ENCODE measurements at places on chromosomes 16 and 17.
A peak's percentile ranks its signal among the peaks of the same experiment; 100 is the strongest.

DNA sequence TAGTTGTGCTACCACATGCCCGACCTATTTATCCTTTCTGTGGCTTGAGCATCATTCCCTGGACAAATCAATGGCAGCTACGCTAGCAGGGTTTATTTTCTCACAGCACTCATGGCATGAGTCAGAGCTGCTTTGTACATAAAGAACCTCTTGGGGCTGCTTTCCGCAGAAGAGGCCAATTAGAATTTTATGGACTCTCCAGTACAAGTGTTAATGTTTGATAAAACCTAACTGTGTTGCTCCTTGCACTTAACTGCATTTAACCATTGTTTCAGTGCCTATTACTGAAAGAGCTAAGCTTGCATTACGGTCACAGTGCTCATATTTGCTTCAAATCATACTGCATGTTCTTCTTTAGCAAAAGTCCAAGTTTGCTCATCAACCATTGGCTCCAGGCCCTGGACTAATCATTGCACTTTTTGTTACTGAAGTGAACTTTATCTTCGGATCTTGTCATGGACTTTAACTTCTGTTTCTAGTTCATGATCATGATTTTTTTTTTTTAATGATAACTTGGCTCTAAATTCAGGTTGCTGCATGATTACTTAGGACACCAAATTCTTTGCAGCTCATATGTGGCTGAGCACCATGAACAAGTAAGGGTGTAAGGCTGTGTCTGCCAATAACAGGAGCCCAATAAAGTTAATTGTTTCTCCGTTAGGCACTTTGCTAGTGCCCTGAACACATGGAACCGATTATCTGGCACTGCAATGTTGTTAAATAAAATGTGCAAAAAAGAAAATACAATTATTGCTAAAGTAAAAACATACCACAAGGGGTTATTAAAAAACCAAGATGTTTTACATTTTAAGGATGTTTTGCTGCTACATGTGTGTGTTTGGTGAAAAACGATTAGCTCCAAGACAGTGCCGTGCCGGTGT, 492.2 kb downstream of the KCNJ2 start:
- DNase-seq: peak; percentile 82

DNA sequence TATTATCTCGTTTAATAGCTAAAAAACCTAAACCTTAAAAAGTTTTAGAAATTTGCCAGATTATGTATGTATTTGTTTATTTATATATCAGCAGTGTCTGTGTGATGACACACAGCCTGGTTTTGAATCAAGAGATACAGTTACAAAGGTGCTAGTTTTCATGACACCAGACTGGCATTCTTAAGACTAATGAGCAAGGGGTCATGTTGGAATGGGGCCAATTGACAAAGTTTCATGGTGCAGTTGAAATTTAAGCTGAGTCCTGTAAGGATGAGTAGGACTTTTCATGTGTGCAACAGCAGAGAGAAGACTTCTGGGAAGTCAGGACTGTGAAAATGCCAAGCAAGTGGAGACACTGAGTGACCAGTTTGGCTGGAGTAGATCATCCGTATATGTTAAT, 3.2 kb upstream of the KRT10 start:
- no peak for DNase-seq

DNA sequence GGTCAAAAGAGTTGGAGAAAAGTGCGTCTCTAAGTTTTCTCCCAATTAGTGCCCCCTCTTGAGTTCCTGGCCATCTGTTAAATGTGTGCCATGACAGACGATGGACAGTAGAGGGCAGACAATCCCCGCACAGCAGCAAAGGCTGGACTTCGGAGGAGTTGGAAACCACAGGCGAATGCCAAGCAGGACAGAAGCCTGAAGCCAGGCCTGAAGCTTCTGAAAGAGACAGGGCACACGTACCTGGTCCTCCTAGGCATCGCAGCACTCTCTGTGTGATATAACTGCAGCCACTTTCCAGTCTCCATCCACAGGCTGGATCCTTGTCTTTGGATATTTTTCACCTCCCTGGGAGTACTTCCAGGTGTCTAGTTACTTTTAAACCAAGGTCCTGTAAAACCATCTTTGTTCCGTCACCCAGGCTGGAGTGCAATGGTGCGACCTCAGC, 14.5 kb downstream of the C17orf100 start:
- peak; percentile 51 for DNase-seq

GRCh38 chr17:8499614-8500013, 63.9 kb downstream of the NDEL1 start:
- DNase-seq: no peak

DNA sequence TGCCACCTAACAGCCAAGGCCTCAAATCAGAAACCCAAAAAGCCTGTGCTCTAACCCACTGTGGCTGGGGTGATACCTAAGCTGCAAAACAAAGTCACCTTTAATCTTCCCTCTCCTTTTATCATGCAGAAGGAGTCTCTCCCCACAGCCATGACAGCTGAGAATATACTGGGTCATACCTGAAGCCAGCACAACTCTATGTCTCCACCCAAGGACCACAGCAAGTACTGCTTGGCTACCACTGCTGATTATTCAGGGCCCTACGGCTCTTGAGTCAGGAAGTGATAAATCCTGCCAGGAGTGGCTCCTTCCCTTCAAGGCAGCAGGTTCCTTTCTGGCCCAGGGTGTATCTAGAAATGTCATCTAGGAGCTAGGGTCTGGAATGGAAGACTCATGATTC, 151.5 kb upstream of the TOM1L1 start:
- no peak for DNase-seq

GRCh38 chr17:5813357-5813756, 229.0 kb upstream of the NLRP1 start:
- DNase-seq: no peak

GRCh38 chr16:55125818-55126385, 195.2 kb downstream of the IRX5 start:
- DNase-seq: no peak

GRCh38 chr17:83006515-83007455, 72.6 kb upstream of the METRNL start:
- no peak for DNase-seq

GRCh38 chr16:15539197-15539596, 103.8 kb downstream of the MARF1 start:
- no peak for DNase-seq

All from NCI-H748 treated with DMSO at 0.1 percent for 48 hours (cell line).